ENCODE measurements at places on chromosomes 11 and 22.
A peak's percentile ranks its signal among the peaks of the same experiment; 100 is the strongest.

DNA sequence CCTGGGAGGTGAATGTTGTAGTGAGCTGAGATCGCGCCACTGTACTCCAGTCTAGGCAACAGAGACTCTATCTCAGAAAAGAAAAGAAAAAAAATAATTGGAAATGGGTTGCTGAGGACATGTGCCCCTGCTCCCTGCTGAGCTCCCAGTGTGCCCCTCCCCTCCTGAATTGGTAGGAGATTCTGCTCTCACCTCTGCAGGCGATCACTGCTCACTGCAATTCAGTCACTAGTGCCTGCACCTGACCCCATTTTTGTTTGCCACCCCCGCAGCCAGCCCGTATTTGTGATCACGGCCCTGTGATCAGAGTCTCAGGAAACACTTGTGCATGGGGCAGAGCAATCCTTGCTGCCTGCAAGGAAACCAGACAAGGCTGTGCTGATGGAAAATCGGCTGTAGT lies 16.3 kb upstream of the SEC14L3 start:
- no peak for DNase-seq

DNA sequence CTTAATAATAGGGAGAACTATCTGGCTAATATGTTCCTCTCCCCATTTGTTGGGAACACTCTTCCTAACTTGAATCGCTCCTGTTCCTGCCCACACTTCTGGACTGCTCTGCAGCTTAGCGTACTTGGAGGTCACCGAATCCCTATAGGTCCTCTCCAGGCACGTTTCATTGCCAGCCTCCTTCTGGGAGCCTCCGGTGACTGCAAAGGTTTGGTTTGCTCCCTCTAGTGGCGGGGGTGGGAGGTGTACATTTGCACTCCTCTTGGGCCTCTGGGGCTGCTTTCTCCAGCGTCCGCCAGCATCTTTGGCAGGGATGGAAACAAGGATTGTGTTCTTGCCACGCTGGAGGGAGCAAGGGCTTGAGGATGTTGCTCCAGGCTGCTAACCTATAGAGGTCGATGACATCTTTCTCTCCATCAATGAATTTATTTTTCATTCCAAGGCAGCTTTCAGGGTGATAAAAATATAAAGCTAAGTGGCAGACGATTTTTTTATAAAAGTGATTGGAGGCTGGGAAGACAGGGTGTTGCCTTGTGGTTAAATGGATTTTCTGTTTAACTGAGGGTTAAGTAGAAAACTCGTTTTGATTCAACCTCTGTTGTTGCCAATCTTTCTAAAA lies 48.7 kb downstream of the TSPAN18 start:
- DNase-seq: peak; percentile 60

GRCh38 chr11:58286249-58286648 lies 18.2 kb upstream of the OR10W1 start:
- DNase-seq: no peak

- no peak for DNase-seq
Measured at GRCh38 chr22:29867851-29868250, 15.1 kb upstream of the MTMR3 start.

GRCh38 chr11:1037506-1038055 lies 1.1 kb upstream of the MUC6 start:
- DNase-seq: no peak

All from fibroblast of skin of right biceps (primary cell).